SW480 (cell line): ENCODE measurements at places on chromosomes 4 and X.

DNA sequence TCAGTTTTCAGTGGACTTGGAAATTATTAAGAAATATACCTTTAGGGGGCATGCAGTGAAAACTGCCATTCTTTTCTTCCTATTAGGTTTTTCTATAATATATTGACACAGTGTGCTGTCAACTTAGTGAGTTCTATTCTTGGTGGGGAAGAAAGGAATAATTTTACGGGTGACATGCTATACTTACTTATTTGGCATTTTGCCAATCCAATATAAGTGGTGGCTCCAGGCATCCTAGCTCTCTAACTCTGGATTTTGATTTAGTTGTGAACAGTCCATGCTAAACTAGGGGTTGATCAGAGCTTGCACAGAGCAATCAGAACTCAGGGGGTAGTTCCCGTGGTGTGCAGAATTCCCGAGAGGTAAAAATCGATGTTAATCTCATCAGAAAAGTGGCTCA, 277.7 kb upstream of the FTHL17 start:
- DNase-seq: no peak

- DNase-seq: no peak
Observed at GRCh38 chr4:30912098-30912714, 192.0 kb downstream of the PCDH7 start.

DNA sequence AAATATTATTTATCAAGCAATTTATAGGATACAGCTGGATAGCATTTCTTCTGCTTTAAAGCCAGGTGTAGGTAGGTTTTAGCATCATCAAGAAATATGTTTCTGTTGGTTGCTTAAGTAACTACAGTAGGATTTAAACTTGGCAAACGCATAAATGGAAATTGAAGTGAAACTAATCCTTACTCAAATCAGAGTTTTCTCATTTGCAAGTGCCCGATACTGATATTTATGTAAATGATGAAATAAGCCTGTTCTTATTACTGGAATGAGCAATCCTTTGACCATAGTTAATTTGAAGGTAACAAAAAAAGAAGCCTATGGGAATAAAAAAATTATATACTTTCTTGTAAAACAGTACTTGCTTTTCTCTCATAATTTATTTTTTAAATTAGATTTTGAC, 23.2 kb upstream of the PIGA start:
- no peak for DNase-seq

- DNase-seq: no peak
Observed at GRCh38 chr4:3762753-3763549, 3.2 kb upstream of the ADRA2C start.

- DNase-seq: peak; percentile 47
Observed at GRCh38 chrX:134460862-134461220, 876 bp downstream of the HPRT1 start.

DNA sequence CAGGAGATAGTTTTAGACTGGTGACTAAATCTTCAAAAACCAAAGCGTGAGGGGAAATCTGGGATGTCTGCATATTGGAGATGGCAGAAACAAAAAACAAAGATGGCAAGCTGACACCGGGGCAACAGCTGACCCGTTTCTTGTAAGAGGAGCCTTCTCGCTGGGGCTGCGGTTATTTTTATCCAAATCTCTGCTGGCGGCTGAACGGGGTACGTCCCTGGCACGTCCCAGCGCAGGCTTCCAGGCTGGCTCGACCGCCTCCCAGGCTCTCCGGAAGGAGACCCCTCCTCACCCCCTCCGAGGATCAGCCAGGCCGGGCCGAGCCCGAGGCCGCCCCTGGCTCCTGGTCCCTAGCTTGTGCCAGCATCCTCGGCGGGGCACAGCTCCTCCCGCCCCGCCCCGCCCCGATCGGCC, 403 bp downstream of the SGCB start:
- DNase-seq: peak; percentile 11

- DNase-seq: no peak
Observed at GRCh38 chr4:43855283-43855682, 593.3 kb downstream of the KCTD8 start.

DNA sequence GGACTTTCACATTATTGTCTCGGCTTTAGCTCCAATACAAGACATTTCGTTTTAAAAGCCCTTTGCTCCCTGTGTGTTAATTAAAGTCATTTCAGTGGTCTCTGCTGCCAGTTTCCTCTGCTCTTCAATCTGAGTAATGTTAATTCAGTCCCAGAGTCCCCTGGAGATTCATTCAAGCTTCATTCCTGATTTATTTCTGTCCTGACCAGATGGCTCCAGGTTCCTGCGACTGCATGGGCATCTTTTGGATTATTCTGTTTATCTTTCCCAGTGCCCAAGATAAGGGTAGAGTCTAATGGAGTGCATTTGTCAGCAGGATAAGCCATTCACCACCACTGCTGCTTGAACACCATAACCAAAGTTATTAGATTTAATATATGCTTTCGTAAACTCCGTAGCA, 6.1 kb upstream of the PAGE1 start:
- DNase-seq: no peak

DNA sequence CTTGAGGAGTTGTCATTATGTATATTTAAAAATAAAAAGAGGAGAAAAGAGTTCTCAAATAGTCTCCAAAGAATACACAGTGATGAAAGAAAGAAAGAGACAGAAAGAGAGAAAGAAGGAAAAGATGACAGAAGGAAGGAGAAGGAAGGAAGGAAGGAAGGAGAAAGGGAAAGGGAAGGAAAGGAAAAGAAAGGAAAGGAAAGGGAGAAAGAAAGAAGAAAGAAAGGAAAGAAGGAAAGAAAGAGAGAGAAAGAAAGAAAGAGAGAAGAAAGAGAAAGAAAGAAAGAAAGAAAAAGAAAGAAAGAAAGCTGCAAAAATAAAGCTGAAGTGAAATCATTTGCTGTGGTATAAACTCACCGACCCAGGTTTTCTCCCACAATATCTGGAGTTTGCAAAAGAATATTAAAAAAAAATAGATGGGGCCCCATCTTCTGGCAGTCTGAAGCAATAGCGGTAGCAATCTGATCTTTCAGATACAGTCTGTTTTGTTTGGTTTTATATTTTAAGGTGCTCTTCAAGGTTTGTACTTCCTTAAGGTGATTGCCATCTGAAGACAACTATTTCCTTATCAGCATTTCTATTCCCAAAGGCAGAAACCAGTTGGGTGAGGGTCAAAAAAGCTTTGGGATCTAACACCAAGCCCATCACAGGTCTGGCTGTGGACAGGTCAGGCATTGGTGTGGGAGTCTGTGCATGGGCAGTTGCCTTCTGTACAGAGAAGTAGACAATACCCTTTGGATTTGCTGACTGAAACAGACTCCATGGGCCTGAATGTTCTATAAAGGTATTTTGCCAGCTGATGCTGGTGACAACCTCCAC, 160.4 kb downstream of the CPEB2 start:
- DNase-seq: peak; percentile 42

- no peak for DNase-seq
Observed at GRCh38 chrX:85203461-85203970, 40.1 kb downstream of the SATL1 start.

DNA sequence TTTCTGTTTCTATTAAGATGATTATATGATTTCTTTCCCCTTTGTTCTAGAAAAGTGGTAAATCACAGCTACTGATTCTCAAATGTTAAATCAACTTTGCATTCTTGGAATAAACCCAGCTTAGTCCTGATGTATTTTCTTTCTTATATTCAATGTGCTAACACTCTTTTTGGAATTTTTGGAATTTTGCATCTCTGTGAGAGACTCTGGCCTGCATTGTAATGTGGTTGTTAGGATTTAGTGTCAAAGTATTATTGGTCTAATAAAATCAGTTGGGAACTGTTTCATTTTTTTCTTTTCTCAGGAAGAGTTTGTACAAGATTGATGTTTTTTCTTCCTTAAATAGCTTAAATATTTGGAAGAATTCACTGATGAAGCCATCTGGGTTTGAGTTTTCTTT, 109.6 kb downstream of the KIT start:
- no peak for DNase-seq

- DNase-seq: no peak
Observed at GRCh38 chrX:30858098-30858497, 31.0 kb downstream of the TAB3 start.

GRCh38 chr4:243426-243825, 61.8 kb downstream of the ZNF732 start:
- no peak for DNase-seq

- peak; percentile 72 for DNase-seq
Observed at GRCh38 chrX:100994352-100995281, 25.1 kb downstream of the ARL13A start.

GRCh38 chr4:101693842-101694398, 96.6 kb upstream of the BANK1 start:
- DNase-seq: no peak

DNA sequence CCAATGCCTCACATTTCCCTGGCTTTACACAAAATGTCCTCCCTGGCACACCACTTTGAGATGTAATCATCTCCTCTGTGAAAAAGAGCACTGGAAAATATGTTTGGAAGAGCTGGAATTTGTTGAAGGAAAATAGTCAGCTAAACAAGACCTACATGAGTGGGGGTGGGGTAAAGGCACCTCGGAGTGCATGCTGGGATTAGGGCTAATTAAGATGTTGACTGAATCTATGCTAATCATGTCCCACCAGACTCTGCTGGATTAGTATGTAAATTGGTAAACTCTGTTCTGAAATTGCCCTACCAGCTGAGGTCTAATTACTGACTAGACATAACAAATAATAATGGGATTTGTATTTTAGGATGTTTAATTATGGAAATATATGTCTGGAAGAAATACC, 46.8 kb upstream of the MID1 start:
- DNase-seq: no peak

GRCh38 chr4:157271166-157271869, 50.8 kb downstream of the GRIA2 start:
- peak; percentile 2 for DNase-seq

- DNase-seq: no peak
Observed at GRCh38 chr4:183758758-183759447, 99.8 kb downstream of the TRAPPC11 start.

- peak; percentile 59 for DNase-seq
Observed at GRCh38 chr4:153465615-153466080, 512 bp upstream of the TMEM131L start.

DNA sequence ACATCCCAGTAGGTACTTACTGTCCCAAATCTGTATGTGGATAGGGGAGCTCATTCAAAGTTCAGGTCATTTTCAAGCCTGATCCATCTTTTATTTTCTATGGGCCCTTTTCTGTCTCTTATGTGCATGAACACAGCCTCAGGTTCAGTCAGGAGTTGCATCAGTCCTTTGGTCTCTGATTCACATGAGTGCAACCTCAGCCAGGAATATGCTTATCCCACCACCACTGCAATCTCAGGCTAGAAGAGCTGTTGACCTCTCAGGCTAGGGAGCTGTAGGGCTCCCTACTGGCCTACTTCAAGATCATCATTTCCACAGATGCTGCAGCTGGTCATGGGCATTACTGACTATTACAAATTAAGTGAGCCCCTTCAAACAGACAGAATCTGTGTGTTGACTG, 27.2 kb downstream of the AASDH start:
- no peak for DNase-seq

DNA sequence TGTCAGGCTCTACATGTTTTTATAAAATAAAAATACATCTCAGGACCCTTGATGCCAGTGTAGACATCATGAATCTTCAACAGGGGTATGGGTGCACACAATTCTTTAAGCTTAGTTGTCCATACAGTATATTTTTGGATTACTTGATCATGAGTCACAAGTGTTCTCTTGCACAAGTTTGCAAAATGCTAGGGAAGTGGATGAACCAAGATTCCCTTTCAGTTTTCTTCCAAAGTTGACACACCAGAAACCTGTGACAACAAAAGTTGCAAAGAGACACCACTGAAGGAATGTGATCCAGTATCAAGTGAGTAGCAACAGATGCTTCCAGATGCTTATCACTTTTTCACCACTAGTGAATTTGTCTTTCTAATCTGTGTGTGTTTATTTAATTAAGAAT, 1021.2 kb downstream of the PCDH7 start:
- DNase-seq: no peak

- DNase-seq: no peak
Observed at GRCh38 chr4:41060352-41061334, 153.7 kb downstream of the APBB2 start.

DNA sequence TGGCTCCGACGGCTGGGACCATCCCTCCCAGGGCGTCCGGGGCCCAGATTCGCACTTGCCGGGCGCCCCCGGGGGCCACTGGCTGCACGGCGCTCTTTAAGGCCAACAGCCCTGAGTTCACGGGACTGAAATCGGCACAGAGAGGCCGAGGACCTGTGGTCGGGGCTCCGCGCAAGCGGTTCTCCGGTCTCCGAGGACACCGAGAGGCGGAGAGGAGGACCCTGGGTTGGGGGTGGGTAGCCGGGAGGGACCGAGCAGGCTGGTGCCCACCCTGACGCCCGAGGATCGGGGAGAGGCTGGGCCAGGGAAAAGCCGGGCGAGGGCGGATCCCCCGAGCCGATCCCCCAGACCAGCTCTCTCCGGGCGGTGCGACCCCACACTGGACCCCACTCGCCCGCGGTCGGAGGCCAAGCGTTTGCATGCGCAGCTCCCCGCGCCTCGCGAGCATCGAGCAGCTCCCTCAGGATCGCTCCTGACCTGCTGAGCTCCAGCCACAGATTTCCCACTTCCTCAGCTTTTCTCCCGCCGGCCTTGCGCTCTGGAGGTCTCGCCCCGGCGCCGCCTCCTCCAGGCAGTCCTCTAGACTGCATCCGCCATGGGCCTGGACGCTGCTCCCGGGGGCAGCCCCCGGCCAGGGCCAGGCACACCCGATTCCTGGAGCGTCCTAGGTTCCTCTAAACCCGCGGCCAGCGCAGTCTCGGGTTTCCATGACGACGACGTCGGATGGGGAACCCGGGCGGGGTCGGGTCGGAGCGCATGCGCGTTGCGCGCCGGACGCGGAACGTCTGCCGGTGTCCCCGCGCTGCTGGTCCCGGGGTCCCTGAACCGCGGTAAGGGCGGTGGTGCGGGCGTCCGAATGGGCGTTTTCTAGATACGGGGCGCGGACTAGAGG, 17.6 kb upstream of the NAT8L start:
- DNase-seq: peak; percentile 37

- peak; percentile 33 for DNase-seq
Observed at GRCh38 chrX:120015145-120016067, 62.1 kb downstream of the RHOXF2B start.

- no peak for DNase-seq
Observed at GRCh38 chrX:30253257-30253656, 6.3 kb downstream of the MAGEB1 start.
